ENCODE measurements at places on chromosomes 16 and 17.

- DNase-seq = no peak
Observed at GRCh38 chr16:10495031-10495345, 85.4 kb downstream of the EMP2 start.

- no peak for DNase-seq
Observed at GRCh38 chr17:60493847-60494321, 32.2 kb downstream of the APPBP2 start.

DNA sequence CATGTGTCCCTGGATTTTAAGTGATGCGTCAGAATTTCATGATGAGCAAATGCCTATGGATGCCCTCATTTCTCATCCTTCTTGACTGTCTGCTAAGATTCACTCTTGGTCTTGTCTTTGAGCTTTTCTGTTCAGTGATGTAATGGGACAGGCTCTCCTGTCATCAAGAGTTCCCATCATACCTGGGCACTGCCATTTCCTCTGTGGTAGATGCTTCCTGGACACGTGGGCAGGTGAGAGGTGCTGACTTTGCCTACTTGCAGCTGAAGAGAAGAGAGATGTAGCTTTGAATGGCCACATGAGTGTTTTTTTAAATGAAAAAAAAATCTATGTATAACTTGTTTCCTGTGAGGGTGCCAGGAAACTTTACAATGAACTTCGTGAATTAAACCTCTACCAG lies 557.7 kb downstream of the MAF start:
- no peak for DNase-seq

DNA sequence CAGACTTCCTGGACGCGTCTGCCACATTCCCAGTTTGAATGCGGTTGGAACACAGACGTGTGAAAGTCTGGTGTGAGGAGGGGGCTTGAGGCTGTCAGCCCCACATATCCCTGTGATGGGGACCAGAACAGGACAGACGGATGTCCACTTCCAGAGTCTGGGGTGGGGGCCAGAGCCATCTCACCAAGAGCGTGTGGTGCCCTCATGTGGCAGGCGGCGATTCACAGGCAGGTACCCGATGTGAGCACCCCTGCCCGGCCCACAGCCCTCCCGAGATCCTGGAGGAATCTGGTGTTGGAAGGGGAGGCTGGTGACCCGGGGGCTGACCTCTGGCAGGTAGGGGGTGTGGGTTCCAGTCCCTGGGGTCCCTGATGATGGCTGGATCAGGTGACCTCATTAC lies 51.5 kb downstream of the ENGASE start:
- DNase-seq = no peak

GRCh38 chr17:10752696-10753095 lies 22.9 kb upstream of the TMEM220 start:
- no peak for DNase-seq
